ENCODE measurements at places on chromosomes 11 and 22.

DNA sequence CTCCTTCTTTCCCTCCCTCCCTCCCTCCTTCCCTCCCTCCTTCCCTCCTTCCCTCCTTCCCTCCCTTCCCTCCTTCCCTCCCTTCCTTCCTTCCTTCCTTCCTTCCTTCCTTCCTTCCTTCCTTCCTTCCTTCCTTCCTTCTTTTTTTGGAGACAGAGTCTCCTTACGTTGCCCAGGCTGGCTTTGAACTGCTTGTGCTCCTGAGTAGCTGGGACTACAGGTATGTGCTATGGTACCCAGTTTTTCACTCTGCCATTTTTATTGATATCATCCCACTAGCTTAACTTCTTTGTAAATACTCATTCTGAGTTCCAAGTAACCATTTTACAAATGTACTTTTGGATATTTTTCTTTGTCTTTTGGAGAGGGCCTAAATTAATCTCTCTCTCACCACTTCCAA, 336.8 kb upstream of the DDI1 start:
- DNase-seq = no peak

GRCh38 chr11:86749821-86750401, 50.4 kb upstream of the PRSS23 start:
- DNase-seq = no peak

DNA sequence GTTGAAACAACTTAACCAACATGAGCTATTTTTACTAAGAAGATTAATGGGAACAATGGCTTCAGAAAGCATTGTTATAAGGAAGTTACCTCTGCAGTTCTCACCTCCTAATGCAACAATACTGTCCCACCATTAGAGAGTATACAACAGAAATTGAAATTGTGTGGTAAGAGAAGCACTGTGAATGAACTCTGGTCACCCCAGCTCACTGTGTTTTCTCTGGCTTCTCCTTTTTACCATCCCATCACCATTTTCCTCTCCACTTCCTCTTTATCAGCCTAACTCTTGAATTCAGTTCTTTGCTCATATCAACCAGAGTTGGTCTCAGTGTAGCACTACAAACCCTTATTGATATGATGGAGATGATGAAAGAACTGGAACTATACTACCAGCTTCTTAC, 138.0 kb upstream of the POU2AF2 start:
- peak; percentile 17 for DNase-seq

- DNase-seq = no peak
These were observed 3.6 kb downstream of the C11orf16 start for GRCh38 chr11:8928981-8929615.

DNA sequence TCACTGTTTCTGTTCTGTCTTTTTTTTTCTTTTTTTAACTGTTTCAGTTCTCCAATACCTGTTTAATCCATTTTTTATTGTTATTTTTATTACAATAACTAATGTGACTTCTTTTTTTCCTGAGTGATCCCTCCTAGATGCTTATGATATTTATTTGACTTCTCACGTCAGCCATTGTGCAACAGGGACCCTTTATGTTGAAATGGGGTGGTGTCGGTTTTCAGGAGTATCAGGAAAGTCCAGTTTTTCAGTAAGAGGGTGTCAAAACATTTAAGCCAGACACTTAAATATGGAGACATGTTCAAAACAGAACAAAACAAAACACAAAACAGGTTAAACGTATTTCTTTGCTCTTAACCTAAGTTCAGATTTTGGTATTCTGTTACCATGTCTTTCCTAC, 418.8 kb downstream of the DYNC2H1 start:
- DNase-seq = no peak

DNA sequence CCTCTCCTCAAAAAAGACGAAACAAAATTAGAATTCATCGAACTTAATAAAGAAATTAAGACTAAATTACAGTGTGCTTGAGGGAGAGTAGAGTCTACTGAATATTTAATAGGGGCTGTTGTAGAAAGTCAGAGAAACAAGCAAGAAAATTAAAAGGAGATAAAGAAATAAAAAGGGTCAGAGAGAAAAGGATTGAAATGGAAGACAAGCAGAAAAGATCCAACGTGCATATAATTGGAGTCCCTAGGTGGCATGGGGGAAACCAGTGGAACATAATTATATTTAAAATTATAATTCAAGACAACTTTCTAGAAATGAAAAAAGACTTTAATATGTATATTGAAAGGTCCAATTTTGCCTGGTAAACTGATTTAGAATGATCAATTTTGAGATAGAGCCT, 74.3 kb downstream of the ACER3 start:
- peak; percentile 36 for DNase-seq

GRCh38 chr11:108624196-108624925, 30.8 kb upstream of the EXPH5 start:
- no peak for DNase-seq

GRCh38 chr11:109192864-109193263, 229.1 kb upstream of the C11orf87 start:
- no peak for DNase-seq

DNA sequence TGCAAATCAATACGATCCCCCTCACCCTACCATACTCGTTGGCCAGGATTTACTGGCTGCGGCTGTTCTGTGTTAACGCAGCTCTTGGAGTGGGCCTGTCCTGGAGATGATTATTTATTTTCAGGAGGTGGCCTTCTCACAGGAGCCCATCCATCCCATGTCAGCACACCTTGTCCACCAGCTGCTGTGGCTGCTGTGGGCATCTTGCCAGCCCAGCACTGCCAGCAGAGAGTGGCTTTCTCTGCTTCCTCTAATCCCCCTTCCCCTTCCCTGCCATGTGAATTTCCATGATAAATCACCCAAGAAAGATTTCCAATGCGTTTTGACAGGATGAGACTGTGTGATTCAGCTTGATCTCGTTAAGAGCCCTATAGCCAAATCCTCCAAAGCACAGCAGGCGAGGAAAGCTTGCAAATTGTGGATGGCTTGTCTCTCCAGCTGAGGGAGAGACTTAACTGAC, 309.1 kb upstream of the C11orf87 start:
- no peak for DNase-seq

DNA sequence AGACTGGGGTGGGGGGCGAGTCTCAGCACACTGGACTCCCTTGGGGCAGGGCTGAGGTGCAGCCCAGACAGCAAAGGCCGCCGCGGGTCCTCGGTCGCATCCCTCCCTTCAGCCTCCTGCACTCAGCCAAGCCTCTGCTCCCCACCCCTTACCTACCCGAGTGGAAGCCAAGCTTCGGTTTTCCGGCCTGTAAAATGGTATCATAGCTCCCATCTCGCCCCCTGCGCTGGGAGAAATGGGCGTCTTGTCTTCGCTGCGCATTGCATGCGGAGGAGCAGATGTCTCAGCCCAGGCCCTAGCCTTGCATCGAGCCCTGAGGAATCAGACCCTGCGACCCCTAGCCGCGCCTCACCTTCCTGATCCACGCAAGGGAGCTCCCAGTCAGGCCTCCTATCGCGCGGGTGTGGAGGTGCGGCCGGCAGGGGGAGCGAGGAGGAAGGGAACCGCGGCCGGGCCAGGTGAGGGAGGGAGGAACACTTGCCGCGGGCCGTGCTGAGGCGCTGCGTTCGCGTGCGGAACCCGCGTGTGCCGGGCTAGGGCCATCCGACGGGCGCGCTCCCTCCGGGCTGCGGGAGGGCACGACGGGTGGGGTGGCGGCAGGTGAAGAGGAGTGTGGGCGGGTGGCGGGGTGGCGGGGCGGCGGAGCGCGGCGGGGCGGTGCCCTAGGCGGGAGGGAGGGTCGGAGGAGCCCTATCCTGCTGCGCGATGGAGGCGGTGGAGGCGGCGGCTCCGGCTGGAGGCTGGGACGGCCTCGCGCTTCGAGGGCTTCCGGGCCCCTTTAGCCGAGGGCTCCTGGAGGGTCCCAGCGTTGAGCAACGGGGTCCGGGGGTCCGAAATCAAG, 4.1 kb upstream of the TBX1 start:
- DNase-seq = peak; percentile 51

GRCh38 chr22:24969560-24970301, 17.2 kb downstream of the KIAA1671 start:
- DNase-seq = no peak

DNA sequence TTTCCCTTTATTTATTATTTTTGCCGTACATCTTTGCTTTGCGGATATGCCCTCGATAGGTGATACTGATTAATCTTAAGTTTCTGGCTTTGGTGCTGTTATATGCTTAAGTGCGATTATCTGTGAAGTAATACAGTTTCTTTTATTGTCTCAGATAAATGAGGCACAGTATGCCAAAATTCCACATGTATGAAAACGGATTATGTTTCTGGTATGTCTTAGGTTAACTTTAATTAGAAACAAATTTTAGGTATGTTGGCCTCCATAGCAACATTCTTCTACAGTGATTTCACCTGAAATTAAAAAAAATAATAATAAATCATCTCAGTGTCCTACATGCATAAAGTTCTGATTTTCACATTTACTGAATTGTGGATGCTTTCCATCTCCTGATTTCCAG, 119.2 kb downstream of the ARHGAP42 start:
- DNase-seq = no peak

DNA sequence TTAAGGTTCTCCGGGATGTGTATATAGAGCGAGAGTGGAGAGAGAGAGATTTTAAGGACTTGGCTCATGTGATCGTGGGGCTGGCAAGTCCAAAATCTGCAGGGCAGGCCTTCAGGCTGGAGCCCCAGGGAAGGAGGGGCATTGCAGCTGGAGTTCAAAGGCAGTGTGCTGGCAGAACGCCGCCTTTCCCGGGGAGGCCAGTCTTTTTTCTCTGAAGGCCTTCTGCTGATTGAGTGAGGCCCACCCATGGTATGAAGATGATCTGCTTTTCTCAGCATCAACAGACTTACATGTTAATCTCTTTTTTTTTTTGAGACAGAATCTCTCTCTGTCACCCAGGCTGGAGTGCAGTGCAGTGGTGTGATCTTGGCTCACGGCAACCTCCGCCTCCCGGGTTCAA, 25.4 kb downstream of the FBLN1 start:
- DNase-seq = no peak

- no peak for DNase-seq
These were observed 51.3 kb upstream of the TBCEL start for GRCh38 chr11:120972621-120973020.

DNA sequence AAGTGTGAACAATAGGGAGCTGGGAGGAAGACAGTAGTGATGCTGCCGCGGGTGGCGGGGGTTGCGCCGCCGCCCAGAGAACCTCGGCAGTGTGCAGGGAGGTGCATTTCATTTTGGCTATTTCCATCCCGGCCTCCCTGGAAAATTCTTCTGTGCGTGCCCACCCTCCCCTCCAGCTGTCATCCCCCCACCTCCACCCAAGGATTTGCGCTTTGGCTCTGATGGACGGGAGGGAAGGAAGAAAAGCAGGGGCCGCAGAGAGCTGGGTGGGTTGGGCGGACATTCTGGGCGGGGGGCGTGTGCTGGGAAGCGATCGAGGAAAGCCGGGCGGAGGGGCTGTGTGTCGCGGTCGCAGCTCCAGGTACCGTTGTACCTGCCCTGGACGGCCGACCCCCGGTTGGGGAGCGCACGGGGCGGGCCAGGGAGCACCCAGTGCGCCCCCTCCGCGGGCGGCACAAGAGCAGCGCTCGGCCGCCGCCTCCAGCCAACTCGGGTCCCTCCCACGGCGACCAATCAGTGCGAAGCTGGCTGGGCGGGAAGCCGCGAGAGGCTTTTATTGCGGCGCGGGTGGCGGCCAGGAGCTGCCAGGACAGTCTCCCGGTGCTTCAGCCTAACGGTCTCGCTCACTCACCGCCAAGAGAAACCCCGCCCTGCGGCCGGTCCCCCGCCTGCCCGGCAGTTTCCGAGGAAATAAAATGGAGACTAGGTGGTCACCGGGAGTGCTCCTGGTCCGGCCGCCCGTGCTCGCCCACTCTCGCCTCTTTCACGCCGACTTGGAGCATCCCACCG, 1.6 kb downstream of the NCAM1 start:
- peak; percentile 10 for DNase-seq

- DNase-seq = no peak
These were observed 9.0 kb upstream of the RAG1 start for GRCh38 chr11:36558571-36559413.

DNA sequence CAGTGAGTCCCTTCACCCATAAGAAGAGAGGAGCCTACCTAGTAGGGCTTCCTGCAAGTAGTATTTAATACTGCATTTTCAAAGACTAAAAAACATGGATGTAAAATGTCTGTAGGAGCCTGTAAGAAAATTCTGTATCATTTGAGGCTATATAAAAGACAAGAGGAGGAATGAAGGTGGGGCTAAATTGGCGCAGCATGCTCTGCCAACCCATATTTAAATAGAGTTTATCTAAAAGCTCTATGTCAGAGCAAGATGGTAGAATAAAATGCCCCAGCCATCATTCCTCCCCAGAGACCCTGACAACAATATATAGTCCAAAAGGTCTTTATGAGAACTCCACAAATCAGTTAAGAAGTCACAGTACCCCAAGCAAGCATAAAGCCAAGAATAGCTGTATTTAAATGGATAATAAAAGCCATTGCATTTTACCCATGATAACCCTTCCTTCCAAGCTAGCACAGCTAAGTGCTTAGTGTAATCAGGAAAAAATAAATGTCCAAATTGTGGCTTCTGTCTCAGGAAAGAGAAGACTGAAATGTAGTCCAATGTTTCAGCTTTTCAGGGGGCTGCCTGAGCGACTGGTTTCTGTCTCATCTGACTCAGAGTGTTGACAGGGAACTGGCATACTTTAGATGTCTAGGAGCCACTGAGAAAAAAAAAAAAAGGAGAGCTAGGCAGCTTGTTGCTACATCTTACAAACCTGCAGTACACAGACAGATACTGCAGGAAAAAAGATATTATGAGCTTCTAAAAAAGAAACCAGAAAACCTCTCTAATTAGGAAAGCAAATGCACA, 258.6 kb downstream of the METTL15 start:
- DNase-seq = no peak

DNA sequence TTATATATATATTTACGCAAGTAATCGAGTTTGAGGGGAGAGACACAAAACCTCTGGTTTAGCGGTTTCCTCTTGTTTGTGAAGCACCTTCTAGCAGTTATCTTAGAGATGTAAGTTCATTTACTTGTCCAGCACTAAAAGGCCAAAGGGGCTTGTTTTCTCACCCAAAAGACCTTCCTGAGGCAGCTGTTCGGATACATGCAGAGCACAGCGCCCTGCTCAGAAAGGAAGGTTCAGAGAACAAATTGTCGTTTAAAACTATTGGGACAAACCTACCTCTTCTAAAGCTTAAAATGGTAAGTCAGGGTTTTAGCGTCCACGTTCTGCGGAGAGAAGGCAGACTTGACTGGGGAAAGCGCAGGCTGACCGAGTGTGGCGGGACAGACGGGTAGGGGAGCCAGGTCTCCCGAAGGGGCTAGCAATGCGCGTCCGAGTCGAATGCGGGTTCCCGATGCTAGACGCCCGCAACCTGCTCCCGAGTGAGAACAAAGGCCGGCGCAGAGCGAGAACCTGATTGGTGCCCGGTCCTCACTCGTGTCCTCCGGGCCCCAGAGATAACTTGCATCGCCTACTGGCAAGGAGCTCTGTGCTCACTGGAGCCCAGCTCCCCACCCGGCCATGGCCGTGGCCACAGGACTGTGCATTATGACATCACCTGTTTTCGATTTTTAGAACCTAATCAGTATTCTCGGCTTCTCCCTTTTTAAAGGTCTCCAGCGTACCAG, 1.0 kb upstream of the SESN3 start:
- DNase-seq = peak; percentile 83

- no peak for DNase-seq
These were observed 102.6 kb downstream of the ALX4 start for GRCh38 chr11:44207292-44207691.

GRCh38 chr11:28257761-28258160, 149.6 kb downstream of the METTL15 start:
- DNase-seq = no peak
